ENCODE measurements at places on chromosomes 4 and X.
A peak's percentile ranks its signal among the peaks of the same experiment; 100 is the strongest.

GRCh38 chrX:69741721-69742120, 125.8 kb downstream of the EDA start:
- no peak for DNase-seq

DNA sequence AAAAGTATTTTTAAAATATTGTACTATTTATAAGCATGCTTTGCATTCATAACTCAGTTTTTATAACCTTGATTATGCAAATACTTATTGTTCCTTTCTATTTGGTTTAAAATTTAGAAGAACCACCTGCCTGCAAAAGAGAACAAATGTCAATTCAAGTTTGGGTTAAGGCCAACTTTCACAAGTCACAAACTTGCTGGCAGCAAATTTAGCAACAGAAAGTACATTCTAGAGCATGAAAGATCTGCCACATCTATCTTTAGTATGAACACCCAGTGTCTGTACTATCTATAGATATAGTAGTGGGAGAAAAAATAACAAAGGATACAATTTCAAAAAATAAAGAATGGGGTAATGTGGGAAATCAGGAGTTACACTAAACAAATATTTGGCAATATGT, 1014.2 kb downstream of the C4orf33 start:
- no peak for DNase-seq

DNA sequence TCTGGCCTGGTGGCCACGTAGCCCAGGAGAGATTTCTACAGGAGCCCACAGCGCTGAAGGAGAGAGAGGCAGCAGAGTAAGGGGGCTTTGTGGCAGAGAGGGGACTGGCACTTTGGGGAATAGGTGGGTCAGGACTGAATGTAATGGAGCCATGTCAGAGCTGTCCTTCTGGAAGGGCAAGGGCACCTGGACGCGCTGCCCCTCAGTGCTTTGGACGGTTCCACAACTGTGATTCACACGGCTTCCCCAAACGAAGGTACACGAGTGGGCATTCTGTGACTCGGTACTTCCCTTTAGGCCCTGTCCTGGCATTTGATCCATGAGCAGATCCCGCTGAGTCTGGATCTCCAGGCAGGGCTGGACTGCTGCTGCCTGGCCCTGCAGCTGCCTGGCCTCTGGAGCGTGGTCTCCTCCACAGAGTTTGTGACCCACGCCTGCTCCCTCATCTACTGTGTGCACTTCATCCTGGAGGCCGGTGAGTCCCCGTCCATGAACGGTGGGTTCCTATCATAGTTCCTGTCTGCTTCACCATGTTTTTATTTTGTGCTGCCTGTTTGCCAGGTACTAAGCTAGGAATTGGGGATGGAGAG, 35.2 kb upstream of the MSANTD1 start:
- no peak for DNase-seq

GRCh38 chr4:164926301-164926700, 49.3 kb downstream of the APELA start:
- peak; percentile 2 for DNase-seq

DNA sequence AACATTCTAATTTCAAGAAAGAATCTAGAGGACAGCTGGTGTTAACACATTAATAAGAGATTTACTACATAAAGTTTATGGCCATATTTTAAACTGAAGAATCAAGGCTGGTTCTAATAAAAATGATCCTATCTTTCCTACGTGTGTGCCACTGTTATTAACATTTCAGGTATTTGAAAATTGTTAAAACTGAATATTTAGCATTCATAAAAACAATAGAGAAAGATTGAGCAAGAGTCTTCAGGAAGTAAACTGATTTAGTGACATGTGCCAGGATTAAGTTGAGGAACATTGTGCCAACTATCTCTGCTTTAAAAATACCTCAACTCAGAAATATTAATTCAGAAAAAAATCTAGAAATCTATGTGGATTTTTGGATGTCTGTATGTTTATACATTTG, 810.1 kb downstream of the FAT4 start:
- DNase-seq: peak; percentile 1

DNA sequence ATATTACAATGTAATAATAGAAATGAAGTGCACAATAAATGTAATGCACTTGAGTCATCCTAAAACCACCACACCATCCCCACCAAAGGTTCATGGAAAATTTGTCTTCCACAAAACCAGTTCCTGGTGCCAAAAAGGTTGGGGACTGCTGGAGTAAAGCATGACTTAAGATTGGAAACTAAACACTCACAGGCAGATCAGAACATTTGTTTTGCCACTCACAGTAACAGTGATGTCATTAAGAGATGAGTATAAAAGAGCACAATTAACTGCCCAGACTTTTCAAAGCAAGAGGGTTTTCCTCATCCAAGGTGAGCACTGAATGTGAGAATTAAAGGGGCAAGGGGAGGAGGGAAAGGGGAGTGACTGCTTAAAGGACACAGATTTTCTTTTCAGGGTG, 35.6 kb downstream of the MAP7D3 start:
- no peak for DNase-seq

GRCh38 chr4:10198365-10198764, 81.8 kb upstream of the WDR1 start:
- no peak for DNase-seq
